ENCODE measurements at places on chromosomes 11 and 22.

- no peak for DNase-seq
These were observed 29.9 kb upstream of the RAPSN start for GRCh38 chr11:47478651-47479329.

GRCh38 chr11:35143297-35144135, 4.5 kb downstream of the CD44 start:
- no peak for DNase-seq

- no peak for DNase-seq
These were observed 59.3 kb downstream of the BDNF start for GRCh38 chr11:27640954-27641353.

DNA sequence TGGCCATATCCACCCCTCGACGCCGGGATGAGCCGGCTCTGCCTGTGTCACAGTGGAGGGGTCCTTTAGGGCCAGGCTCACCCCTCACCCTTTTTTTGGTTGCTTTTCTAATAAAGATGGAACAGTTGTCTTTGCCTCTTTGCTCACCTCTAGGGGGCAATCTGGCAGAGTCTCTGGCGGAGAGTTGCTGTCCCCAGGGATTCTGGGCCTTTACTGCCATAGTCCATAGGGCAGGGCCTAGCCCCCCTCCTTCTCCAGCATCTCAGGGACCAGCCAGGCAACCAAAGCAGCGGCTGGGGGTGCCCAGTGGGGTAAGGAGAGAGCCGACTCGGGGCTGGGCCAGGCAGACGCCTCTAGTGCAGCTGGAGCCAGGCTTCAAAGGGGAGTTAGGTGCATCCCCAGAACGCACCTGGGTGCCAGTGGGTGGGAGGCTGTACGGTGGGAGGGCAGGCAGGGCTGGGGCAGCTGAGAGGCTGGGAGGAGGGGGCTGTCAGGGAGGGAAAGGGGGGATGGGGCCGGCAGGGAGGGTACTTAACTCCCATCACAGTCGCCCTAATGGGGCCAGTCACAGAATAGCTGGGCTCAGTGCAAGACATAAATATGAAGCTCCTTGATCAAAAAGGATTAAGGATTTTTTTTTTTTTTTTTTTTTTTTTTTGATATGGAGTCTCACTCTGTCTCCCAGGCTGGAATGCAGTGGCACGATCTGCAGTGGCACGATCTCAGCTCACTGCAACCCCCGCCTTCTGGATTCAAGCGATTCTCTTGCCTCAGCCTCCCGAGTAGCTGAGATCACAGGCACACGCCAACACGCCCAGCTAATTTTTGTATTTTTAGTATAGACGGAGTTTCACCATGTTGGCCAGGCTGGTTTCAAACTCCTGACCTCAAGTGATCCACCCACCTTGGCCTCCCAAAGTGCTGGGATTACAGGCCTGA, 2.5 kb upstream of the SUSD2 start:
- DNase-seq, result no peak

DNA sequence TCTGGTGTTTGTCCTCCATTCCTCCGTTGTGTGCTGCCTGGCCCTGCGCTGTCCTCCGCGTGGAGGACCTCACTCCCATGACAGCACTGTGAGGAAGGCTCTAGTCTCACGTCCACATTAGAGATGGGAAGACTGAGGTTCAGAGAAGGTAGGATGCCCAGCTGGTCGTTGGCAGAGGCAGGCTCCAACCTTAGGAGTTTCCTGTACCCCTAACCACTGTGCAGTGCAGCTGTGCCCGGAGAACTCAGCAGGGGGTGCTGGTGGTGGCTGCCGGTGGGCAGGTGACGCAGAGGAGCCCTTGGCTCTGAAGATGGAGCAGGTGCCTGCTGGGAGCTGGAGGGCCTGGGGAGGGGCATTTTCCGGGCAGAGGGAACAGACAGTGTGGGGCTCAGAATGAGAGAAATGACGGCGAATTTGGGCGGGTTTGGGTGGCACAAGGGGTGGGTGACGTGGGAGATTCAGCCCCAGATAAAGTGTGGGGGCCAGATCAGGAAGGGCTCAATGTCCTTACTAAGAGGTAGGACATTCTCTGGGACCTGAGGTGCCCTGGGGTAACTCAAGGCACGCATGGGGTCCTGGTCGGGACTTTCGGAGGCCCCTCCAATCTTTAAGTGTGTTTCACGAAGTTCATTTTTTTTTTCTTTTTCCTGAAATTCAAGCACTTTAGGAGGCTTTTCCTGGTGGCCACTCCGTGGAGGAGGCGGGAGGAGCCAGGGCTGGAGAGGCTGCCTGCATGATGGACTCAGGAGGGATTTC, 535.0 kb downstream of the TBC1D22A start:
- DNase-seq, result no peak

- DNase-seq, result no peak
These were observed 17.9 kb upstream of the CSNK2A3 start for GRCh38 chr11:11370962-11371303.

All from activated CD8-positive, alpha-beta memory T cell treated with anti-CD3 and anti-CD28 coated beads for 1 hour (primary cell).